ENCODE measurements at places on chromosomes 7 and 10.

DNA sequence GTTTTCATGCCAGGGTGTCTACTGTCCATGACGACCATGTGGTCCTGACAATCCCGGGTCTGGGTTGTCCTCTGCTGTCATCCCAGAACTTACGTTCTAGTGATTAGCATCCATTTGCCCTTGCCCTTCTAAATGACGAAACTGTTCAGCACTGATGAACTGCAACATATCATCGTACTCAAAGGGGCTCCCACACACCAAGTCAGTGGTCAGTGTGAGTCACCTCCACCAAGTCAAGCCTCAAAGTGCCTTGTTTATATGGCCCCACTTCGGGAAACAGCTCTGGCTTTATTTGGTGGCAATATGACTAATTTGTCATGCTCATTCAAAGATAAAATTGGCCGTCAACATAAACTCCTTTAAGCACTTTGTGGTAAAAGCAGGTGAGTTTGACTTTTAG is 110.7 kb downstream of the FRMD4A start:
- peak; percentile 8 for DNase-seq

- no peak for DNase-seq
These were observed 119.0 kb downstream of the PTPN20 start for GRCh38 chr10:47030191-47030703.

- DNase-seq, result no peak
These were observed 87.4 kb downstream of the ZNF467 start for GRCh38 chr7:149686011-149686410.

GRCh38 chr10:132885451-132886210 is 56.7 kb downstream of the CFAP46 start:
- DNase-seq, result no peak

- no peak for DNase-seq
These were observed 58.8 kb downstream of the CAV1 start for GRCh38 chr7:116583653-116584052.

DNA sequence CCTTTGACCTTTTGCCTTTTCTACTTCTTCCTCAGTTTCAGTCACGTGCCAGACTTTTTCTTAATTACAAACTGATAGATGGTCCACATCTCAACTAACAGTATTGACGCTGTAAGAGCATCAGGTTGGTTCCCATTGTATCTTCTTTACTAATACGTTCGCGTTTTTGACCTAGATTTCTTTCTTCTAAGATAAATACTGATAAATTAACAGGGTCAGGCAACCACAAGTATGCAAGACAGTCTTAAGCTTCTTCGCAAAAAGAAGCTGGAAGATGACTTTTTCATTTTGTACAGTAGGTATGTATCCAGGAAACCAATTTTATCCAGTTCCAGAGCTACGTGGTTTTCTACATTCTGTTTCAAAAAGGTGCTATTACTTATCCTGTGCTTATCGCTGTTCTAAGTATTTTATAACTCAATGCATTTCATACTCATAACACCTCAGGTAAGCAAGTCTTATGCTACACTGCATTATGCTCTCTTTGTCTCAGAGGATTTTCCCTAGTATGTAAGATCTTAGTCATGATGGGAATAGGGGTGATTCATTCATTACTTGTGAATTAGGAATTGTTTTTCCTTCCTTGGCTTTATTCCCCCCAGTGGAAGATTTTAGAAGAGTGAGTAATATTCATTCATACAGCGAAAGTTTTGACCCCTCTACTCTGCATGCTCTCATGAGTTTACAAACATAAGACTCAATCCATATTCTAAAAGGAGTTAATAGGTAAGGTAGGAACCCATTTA is 955 bp downstream of the DUS4L start:
- peak; percentile 70 for DNase-seq

- no peak for DNase-seq
These were observed 137.1 kb upstream of the MDFIC start for GRCh38 chr7:114784746-114785145.

DNA sequence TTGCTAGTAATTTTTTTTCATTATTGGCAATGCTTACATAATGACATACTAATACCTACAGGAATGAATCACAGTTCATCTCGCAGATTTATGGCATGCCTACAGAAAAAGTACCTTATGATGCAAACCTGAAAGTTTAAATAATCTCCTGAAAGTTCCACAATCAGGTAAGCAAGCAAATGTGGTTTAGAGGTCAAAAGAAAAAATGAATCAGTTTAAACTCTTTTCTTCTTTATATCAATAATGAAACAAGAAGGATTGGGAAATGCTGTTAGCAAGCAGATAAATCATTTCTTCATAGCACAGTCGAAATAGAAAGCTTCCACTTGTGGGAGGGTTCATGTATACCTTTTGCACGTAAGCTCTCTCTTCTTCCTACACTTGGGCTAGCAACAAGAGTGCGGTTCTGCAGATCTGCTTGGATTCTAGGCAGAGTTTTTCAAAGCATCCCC is 53.7 kb upstream of the MTPN start:
- DNase-seq, result no peak

DNA sequence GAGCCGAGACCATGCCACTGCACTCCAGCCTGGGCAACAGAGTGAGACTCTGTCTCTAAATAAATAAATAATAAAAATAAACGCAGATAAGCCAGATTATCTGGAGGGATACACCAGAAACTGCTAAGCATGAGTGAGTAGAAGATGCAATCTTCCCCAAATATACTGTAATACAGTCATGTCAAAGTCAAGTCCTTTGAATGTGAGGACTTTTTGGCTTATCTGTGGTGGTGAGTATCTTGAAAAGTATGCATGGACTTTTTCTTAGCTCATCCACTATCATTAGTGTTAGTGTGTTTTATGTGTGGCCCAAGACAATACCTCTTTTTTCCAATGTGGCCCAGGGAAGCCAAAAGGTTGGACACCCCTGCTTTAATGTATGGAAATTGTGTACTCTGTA is 44.7 kb upstream of the PITRM1 start:
- DNase-seq, result peak; percentile 33

- DNase-seq, result no peak
These were observed 15.9 kb upstream of the ZNF777 start for GRCh38 chr7:149476791-149477190.

DNA sequence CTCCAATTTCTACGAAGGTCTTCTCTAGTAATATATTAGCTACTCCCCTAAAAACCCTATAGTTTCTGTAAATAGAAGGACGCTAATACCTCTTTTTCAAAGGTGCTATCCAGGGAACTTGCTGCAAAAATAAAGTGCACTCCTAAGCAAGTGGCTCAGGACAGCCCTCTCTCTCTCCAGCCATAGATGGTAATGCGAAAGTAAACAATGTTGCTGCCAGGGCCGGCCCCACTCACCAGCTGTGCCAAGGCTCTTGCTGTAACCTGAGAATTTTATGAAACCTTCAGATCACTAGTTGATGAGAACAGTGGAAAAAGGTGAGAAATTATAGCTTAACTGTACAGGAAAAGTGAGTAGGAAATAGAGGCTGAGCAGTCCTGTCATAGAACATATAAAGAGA is 10.9 kb upstream of the TAS2R39 start:
- DNase-seq, result peak; percentile 20

- no peak for DNase-seq
These were observed 30.4 kb downstream of the LYZL1 start for GRCh38 chr10:29319205-29319781.

GRCh38 chr10:96279191-96279641 is 7.8 kb upstream of the BLNK start:
- DNase-seq, result no peak

DNA sequence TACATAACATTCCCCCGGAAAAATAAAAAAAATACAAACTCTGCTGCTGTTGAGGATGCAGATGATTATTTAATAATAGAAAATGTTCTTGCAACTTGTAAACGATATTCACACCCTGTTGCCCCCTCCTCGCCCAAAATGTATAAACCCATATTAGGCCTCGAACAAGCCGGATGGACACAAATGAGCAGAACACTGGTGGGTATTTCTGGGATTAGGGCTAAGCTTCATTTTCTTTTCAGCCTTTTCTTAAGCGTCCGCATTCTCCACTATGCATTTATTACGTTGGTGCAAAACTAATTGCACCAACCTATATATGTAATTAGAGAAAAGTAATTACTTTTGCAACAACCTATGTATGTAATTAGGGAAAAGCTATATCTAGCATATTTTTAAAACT is 349 bp upstream of the GNG11 start:
- no peak for DNase-seq

DNA sequence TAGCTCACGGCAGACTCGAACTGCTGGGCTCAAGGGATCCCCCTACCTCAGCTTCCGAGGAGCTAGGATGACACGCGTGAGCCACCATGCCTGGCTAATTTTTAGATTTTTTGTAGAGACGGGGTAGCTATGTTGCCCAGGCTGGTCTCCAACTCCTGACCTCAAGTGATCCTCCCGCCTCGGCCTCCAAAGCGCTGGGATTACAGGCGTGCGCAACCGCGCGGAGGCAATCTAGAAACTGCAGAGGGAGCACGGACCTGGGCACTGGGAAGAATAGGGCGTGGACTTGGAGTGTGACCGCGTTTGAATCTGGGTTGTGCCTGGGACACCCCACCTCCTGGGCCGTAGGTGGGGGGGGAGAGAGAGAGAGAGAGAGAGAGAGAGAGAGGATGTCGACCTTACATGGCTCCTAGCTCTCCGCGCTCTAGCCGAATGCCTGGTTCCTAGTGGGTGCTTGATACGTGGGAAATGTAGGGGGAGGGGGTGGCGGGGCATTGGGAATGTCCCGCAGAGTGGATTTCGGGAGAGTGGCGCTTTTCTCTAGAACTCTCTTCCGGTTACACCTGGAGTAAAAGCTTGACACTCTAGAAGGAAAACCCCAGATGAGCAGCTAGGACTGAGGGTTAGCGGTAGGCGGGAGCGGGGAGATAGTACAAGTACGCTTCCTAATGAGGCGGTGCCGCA is 1.2 kb upstream of the MAP3K8 start:
- no peak for DNase-seq

DNA sequence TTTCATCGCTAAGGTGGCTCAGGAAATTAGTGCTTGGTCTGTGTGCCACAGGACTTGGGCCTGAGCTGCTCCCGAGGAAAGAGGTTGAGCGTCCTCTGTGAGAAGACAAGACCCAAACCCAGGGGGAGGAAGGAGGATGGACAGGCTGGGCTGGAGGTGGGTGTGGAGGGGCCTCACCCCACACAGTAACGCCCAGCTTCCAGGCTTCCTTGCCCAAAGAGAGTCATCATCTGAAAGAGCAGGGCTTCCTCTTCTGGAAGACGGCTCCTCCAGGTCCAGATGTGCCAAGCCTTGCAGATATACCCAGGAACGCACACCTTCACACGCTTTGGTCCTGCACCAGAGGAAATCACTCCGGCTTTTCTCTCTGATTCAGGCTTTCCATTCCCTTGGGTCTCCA is 127.8 kb upstream of the MGMT start:
- no peak for DNase-seq

DNA sequence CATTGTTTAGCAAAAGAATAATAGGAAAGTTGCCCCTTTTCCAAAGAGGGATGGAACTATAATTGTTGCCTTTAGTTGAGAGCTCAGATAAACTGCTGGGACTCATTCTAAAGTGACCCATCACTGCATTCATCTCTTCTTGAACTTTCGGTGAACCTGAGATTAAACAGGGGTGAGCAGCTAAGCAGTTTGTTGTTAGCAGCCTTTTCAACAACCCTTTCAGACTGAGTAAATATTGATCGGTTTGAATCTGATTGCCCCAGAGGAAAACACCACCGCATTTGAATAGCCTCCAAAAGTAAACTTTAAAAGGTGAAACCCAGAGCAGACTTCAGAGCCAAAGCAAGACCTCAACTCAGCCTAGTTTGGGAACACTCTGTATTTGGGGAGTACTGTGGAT is 4.7 kb downstream of the HOXA1 start:
- DNase-seq, result no peak

DNA sequence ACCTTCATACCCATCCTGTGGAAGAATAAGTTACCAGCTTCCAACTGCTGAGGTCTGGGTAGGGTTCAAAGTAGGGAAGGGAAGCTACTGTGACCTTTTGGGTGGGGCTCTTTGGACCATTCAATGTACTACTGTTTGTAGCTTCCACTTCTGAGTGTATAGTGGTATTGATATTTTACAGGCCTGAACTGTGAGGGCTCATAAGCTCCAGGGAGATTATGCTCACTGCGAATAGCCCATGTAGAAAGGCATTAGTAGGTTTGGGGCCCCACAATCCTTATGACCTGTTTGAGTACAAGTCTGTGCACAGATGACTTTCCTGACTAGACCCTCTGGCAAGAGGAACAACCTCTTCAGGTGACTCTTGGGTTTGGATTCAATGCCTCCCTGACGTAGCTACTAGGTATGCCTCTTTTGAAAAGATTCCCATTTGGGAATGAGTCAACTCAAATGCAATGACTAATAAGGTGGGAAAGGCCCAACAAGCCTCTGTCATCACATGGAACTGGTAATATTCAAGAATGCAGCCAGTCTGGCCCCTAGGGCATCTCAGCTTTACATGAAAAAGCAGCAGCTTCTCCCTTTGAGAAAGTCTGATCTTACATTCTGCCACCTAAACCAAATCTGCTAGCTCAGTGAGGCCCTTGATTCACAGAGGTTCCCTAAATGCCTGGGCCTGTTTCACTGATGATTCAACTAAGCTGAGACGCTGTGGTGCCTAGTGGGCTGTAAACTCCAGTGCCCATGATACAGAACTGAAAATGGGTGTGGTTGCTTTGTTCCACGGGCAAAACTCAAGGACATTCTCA is 79.8 kb downstream of the ABI1 start:
- DNase-seq, result peak; percentile 3

DNA sequence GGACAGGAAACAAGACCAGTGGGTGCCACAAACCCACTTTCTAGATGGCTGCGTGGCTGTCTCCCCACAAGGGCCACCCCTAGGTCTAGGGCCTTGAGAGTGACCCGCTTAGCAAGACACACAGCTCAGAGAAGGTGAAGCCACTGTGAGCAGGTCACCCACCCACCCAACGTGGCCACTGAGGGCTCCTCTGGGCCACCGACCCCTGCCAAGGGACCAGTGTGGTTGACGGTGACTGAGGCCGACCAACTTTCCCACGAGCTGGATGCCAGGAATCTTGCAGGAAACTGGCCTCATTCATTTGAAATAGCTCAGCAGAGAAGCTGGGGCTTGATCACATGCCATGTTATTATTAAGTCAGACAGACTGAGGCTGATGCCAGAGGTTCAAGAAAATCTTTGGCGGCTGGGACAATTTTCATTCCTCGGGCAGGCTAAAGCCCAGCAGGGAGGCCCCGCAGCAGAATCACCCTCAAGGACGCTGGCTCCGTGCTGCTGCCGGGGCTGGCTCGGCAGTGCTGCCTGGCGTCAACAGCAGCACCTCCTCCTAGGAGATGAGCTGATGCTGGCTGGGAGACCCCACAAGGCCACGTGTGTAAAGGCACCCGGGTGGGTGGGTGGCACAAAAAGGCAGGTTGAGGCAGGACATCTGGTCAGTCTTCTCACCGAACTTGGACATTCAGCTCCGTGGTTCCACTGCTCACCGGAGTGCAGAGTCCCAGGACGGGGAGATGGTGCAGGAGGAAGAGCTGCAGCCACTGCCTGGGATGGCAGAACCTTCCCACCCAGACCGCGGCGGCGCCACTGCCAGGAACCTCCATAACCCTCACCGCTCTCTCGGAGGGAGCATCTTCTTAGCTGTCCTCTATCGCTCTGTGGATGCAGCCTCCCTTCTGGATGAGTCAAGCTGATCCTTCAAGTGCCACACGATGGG is 57.8 kb downstream of the ZRANB1 start:
- no peak for DNase-seq

Data from SW480 (cell line).